ENCODE measurements at places on chromosomes 7 and 10.

DNA sequence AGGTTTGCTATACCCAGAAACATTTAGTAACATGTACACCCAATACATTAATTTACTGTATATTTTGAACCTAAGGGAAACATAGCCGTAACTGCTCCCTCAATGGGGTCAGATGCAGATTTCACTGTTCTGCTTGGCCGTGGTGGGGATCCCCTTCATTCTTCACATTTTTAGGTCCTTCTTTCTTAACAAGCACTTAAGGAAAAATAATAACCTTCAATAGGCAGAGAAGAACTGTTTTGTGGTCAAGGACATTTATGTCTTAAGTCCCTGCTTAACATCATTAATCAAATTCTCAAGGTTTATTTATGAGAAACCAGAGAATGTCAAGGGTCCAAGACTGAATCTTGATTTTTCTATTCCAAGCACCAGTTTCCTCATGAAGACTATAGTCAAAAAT is 592.1 kb upstream of the ANKRD30A start:
- no peak for DNase-seq

DNA sequence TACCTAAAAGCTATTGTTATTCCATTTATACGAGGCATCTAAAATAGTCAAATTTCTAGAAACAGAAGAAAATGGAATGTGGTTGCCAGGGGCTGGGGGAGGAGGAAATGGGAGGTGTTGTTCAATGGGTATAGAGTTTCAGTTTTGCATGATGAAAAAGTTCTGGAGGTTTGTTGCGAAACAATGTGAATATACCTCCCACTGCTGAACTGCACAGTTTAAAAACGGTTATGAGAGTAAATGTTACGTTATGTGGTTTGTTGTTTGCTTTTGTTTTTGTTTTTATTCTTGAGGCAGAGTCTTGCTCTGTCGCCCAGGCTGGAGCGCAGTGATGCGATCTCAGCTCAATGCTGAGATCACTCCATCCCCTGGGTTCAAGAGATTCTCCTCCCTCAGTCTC is 64.9 kb upstream of the NRBF2 start:
- DNase-seq: no peak

DNA sequence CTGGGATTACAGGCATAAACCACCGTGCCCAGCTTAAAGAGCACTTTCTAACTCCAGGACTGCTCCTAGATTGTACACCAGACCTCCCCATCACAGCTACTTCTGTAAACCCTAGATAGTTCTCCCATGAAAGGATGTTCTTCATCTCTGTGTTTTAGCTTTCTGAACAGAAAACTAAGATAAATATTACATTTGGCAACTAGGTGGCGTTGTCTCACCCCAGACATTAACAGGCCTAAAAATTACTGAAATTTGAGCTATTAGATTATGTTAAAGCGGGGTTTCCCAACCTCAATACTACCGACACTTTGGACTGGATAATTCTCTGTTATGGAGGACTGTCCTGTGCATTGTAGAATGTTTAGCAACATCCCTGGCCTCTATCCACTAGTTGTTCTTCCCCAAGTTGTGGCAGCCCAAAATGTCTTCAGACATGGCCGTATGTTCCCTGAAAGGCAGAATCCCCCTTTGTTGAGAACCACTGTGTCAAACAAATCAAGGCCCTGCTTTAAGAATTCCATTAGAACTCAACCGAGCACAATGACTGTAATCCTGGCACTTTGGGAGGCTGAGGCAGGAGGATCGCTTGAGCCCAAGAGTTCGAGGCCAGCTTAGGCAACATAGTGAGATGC is 19.1 kb downstream of the ATOH7 start:
- no peak for DNase-seq

GRCh38 chr10:21069278-21069677 is 172.2 kb upstream of the NEBL start:
- DNase-seq: no peak

GRCh38 chr10:121078036-121078435 is 226.9 kb downstream of the WDR11 start:
- no peak for DNase-seq

DNA sequence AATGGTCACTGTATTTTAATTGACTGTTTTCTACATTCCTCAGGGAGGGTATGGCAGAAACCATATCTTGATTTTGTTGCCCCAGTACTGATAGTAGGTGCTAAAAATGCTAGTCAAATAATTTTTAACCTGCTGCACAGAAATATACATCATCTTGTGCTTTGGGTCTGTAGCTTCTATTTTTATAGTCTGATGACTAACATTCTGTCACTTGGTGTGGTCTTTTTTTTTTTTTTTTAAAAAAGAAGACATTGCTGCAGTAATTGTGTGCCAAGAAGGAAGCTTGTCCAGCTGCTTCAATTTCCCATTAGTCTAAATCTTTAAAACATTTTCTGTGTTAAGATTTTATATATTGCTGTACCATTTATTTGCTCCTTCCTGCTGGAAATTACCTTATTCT is 83.6 kb downstream of the ICA1 start:
- no peak for DNase-seq

- DNase-seq: no peak
These were observed 43.3 kb upstream of the ITGA8 start for GRCh38 chr10:15763006-15763405.

- no peak for DNase-seq
These were observed 80.1 kb upstream of the RPA3 start for GRCh38 chr7:7798510-7798909.

DNA sequence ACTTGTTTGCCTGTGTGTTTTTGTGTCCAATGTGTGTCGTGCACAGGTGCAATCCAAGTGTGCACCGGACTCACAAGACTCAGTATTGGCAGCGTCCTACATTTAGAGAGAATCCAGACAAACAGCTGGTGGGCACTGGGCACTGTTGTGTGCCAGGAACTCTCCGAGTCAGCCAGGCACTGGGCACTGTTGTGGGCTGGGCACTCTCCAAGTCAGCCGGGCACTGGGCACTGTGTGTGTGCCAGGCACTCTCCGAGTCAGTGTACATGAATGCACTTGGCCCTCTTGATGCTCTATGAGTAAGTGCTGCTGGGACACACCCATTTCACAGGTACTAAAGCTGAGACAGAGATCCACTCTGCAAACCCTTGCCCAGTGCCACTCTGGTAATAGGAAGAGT is 303.5 kb downstream of the PTPRN2 start:
- no peak for DNase-seq

- DNase-seq: no peak
These were observed 108.8 kb upstream of the WDR11 start for GRCh38 chr10:120742373-120742772.

DNA sequence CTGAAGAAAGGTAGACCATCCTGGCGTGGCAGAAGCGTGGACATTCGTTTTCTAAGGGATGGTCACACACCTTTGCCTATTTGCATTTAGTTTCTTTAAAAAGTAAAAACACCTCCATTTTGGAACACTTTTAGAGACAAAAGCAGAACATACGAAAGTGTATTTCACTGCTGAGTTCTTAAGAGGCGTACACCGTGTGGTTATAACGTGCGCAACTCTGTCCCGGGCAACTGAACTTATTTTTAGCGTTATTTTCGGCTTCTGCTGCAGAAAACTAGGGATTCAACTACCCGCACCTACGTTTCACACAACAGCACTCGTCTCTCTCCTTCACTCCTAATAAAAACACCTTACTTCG is 557 bp upstream of the LSM8 start:
- no peak for DNase-seq

- DNase-seq: no peak
These were observed 240.8 kb downstream of the RPS24 start for GRCh38 chr10:78274491-78274890.

GRCh38 chr7:74093671-74094223 is 10.1 kb downstream of the LIMK1 start:
- DNase-seq: no peak

DNA sequence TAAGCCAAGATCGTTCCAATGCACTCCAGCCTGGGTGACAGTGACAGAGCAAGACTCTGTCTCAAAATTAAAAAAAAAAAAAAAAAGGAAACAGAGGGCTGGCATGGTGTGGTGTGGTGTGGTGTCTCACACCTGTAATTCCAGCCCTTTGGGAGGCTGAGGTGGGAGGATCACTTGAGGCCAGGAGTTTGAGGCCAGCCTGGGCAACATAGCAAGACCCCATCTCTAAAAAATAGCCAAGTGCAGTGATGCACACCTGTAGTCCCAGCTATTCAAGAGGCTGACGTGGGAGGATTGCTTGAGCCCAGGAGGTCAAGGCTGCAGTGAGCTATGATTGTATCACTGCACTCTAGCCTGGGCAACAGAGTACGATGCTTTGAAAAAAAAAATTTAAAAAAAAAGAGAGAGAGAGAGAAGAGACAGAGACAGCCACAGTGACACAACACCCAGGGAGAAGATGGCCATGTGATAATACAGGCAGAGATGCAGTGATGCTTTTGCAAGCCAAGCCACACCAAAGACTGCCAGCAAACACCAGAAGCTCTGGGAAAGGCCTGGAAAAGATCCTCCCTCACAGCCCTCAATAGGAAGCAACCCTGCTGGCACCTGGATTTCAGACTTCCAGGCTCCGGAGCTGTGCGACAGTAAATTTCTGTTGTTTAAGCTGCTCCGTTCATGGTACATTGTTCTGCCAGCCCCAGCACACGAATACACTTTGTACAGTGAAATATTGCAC is 19.3 kb upstream of the SRRM3 start:
- DNase-seq: no peak

- no peak for DNase-seq
These were observed 108.0 kb upstream of the YAE1 start for GRCh38 chr7:39458061-39458745.

- DNase-seq: no peak
These were observed 26.3 kb upstream of the IFRD1 start for GRCh38 chr7:112423987-112424386.

- no peak for DNase-seq
These were observed 258.8 kb downstream of the PHF14 start for GRCh38 chr7:11232462-11232861.

DNA sequence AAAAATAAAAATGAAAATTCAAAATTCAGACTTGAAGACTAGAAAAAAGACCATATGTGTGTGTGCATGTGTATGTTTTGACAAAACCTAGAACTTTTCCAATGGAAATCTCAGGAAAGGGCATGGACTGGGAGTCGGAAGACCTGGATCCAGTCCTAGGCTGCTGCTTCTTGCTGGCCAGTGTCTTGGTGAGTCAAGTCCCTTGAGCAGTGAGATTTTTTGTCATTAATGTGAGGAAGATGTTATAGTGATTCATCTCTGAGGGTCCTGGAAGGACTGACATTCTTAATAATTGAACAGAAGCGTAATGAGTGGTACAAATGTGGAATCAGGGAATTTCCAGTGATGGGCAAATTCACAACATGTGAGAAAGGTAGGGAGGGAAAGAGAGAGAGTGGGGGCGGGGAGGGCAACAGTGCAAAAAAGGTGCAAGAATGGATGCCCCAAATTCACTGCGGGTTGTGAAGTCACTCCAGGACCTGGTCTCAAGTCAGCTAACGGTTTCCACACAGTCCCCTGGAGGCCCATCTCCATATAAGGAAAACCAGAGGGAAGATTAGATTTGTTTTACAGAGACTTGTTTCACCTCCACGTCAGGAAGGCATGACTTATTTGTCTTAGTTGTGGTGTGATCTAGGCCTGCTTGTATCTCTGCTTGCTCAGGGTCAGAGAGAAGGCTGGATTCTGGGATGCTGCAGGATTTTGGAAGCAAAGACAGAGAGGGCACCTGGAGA is 201.7 kb downstream of the BUB3 start:
- DNase-seq: no peak

GRCh38 chr10:82071231-82071630 is 196.2 kb downstream of the NRG3 start:
- DNase-seq: no peak

- no peak for DNase-seq
These were observed 6.9 kb downstream of the GHRHR start for GRCh38 chr7:30970594-30971094.

GRCh38 chr10:115950320-115950719 is 322.7 kb downstream of the GFRA1 start:
- no peak for DNase-seq

DNA sequence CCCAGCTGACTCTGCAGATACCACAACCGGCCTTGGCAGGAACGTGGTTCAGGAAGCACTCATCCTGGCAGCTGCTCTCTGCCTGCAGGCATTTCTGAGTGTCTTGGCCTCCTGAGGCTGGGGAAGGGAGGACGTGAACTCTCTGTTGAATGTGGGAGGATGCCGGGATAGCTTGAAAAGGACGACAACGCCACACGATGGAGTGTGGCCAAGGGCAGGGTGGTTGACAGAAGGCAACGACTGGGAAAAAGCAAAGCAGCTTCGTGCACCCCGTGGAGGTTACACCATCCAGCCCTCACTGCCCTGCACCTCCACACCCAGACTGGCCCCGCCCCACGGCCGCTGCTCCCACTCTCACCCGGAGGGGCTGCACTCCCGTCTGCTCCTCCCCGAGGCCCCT is 466.1 kb upstream of the FOXK1 start:
- DNase-seq: no peak

- DNase-seq: no peak
These were observed 25.8 kb downstream of the TES start for GRCh38 chr7:116236020-116236630.

- DNase-seq: no peak
These were observed 22.7 kb upstream of the AGFG2 start for GRCh38 chr7:100516135-100516812.

All from left renal cortex interstitium (tissue), 4 donors.